ENCODE measurements at places on chromosomes 1 and 21. TPM values are rescaled to one million over a fixed set of nuclear protein-coding genes. Genes with fewer than 3 reads are reported as not detected.

GRCh38 chr1:205301205-205301821 is 20.2 kb downstream of the NUAK2 start:
- DNase-seq, result no peak

- peak; percentile 100 for DNase-seq
Measured at GRCh38 chr1:32013386-32014198, at the start of gene KHDRBS1. Gene KHDRBS1, plus strand, starts transcription at chr1:32013868. Its CDS starts 128 bp downstream, at chr1:32013996.

- no peak for DNase-seq
Measured at GRCh38 chr1:3065396-3065795, 3.6 kb upstream of the PRDM16 start.

GRCh38 chr1:108643492-108644335 is 17.2 kb downstream of the HENMT1 start:
- no peak for DNase-seq

The EPHA8 gene
- total RNA-seq, result not detected

The ATP1A4 gene
- total RNA-seq, result not detected

The REN gene
- total RNA-seq, result not detected
